HuH-7 (cell line): ENCODE measurements at places on chromosomes 4 and X.

GRCh38 chrX:110399497-110399896 is 40.8 kb downstream of the RTL9 start:
- no peak for DNase-seq

GRCh38 chr4:69832326-69833030 is 27.5 kb downstream of the SULT1E1 start:
- DNase-seq = peak; percentile 14

- DNase-seq = no peak
Observed at GRCh38 chrX:2765549-2765830, 13.7 kb downstream of the XG start.

DNA sequence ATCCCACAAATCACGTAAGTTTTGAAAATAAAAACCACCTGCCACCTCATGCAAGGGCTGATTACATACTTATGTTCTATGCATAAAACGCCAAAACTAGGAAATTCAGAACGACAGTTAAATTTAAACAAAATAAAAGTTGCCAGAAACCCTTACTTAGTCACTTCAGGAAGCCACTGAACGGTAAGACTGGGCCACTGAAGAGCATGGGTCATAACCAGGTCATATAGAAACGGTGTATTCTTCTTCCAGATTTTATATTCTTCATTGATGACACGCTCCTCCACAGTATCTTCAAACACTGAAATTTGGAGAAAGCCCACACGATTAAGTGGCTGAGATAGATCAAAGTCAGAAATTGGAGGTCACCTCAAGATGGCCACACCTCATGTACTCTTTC is 1.2 kb downstream of the RBBP7 start:
- no peak for DNase-seq
